ENCODE measurements at places on chromosomes 2 and 18.

GRCh38 chr2:101262142-101262541, 9.5 kb downstream of the CNOT11 start:
- no peak for DNase-seq

- DNase-seq = no peak
These were observed 23.7 kb downstream of the TBC1D8 start for GRCh38 chr2:101127319-101128056.

GRCh38 chr2:173872714-173873113, 92.5 kb downstream of the SP3 start:
- no peak for DNase-seq

DNA sequence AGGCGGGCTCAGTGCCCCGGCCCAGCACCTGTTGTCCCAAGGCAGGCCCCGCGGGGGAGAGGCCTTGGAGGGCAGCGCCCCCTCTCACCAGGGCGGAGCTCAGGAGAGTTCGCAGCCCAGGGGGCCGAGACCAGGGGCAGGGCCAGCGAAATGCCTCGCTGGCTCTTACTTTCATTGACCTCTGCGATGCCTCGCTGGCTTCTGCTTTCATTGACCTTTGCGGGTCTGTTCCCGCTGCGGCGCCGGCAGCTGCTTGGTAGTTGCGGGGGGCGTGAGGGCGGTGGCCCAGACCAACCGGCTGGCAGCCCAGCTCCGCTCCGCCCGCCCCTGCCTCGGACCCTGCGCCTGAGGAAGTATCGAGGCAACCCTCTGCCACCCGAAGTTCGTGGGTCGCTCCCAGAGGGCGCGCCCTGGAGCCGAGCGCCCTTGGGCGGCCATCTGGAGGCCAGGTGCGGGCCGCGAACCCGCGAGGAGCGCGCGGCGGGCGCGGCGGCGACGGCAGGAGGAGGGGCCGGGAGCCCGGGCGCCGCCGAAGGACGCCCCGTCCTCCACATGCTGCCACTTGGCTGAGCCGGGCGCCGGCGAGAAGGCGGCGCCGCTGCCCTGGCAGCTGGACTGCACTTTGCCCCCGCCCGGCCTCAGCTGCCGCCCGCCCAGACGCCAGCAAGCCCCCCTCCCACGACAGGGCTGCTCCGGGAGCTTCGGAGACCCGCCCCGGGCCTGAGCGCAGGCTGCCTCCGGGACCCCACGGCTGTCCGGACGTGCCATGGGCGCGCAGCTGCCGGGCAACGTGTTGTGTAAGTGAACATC, 118.0 kb upstream of the MSTN start:
- peak; percentile 89 for DNase-seq

DNA sequence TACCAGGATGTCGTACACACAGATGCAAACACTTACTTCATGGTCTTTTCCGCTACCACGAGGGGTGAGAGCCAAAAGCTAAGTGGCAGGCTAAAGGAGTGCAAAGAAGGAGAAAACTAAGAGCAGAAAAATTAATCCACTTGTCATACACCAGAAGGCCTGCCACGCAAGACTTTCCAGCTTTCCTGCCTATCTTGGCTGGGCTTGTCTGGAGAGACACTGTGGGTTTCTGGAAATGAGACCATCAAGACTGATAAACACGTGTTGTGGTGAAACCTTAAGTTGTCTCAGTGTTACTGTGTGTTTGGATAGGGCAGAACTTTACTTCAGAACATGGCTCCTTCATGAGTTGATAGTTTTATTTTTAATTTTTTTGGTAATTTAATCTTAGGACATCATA, 175.6 kb downstream of the FMNL2 start:
- DNase-seq = no peak

- DNase-seq = peak; percentile 9
These were observed 1.6 kb downstream of the LGALSL start for GRCh38 chr2:64455545-64455944.

DNA sequence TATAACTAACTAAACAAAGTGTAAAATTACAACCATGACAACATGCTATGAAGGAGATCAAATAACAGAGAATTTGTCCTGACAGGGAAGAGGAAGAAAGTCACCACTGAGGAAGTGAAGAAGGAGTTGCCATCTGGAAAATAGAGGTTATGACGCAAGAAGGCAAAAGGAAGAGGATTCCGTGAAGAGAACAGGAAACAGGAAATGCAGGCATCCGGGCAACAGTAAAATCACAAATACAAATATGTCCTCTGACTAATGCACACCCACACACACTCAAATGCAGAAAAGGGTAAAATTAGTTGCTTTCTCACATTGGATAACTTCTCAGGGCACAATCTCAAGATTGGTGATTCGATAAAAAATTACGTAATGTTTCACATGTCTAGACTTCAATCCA, 278.4 kb downstream of the TMX3 start:
- no peak for DNase-seq

DNA sequence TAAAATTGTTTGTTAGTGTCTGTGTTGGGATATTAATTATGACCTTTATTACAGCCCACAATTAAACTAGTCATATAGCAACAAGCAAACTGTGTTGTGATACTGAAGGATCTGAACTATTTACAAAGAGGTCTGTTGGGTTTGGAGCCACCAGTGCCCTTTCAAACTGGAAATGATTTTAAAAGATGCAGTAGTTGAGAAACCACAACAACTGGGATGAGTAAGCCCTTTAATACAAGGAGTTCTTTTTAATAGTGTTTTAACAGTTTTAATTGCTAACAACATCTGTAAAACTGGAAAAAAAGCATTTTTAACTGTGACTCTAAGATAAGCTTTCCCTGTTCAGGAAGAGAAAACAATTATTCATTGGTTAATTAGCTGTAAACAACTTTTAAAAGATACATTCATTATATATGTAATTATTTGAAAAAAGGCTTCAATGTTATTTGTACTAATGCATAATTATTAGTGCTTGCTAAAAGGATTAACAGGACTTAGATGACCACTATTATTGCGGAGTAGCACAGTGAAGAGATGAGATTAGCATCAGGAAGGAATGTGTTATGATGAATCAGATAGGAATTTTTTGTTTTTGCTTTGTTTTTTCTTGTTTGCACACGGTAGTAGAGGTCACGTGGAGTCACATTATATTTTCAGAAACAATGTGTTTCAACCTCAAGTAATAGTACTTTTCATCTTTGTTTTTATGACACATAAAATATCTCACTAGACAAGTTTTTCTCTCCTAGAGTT, 392.7 kb upstream of the FANCL start:
- DNase-seq = peak; percentile 64

- DNase-seq = peak; percentile 50
These were observed 550 bp downstream of the MYL12B start for GRCh38 chr18:3262234-3263131.

- DNase-seq = no peak
These were observed 91.7 kb upstream of the MCFD2 start for GRCh38 chr2:47007223-47007825.

DNA sequence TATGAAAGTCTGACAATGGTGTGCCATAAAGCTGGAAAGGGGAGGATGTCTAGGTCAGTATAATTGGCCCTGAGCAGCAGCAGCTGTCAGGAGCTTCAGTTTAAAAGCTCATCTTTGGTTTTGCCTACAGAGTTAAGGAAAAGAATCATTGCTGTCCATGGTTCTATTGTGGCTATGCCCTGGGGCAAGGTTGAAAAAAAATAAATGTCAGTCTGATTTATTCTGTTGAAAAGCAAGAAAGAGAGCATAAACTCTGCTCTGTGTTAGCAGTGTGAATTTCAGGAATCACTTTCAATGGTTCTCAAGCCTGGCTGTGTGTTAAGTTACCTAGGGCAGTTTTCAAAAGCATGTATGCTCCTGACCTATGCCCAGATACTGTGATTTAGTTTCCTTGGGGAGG, 446.7 kb downstream of the SETBP1 start:
- DNase-seq = no peak

DNA sequence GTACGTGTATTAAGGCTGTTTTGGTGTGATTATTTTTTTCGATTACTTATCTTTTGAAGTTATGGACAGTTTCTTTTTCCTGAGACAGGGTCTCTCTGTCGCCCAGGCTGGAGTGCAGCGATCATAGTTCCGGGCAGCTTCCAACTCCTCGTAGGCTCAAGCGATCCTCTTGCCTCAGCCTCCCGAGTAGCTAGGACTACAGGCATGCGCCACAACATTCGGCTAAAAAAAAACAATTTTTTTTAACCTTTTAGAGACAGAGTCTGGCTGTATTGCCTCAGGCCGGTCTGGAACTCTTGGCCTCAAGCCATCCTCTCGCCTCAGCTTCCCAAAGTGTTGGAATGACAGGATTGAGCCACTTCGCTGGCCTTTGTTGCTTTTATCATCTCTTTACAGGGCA, 945 bp downstream of the HAT1 start:
- peak; percentile 57 for DNase-seq

DNA sequence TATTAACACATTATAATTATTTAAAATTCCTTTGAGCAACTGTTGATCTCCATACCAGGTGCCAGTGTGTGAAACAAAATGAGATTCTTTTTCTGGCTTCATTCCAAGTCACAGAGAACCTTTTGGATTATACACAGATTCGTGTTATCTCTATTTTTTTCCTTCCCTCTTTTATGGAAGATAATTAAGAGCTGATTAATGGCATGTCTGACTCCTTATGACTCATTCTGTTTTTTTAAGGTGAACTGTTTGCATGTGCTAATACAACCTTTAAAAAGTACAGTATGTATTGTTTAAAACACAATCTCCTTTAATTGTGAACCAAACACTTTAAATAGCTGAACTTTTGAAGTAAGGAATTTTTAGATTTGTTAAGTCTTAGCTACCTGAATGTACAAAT, 39.3 kb downstream of the PELI1 start:
- DNase-seq = no peak

DNA sequence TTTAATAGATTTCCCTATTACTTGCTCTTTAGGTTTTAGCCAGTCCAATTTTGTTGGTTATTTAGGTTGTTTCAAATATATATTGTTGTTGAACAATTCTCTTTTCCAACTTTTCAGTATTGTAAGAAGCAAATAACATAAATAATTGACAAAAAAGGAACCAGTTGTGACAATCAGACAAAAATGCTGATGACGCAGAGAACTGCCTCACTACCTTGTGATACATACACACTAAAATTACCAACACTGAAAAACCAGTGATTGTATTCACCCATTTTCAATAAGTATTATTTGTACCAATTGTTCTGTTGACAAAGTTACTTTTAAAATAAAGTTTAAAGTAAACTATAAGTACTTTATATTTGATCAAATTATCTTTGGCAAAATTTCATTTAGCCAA, 43.1 kb upstream of the NABP1 start:
- peak; percentile 31 for DNase-seq

DNA sequence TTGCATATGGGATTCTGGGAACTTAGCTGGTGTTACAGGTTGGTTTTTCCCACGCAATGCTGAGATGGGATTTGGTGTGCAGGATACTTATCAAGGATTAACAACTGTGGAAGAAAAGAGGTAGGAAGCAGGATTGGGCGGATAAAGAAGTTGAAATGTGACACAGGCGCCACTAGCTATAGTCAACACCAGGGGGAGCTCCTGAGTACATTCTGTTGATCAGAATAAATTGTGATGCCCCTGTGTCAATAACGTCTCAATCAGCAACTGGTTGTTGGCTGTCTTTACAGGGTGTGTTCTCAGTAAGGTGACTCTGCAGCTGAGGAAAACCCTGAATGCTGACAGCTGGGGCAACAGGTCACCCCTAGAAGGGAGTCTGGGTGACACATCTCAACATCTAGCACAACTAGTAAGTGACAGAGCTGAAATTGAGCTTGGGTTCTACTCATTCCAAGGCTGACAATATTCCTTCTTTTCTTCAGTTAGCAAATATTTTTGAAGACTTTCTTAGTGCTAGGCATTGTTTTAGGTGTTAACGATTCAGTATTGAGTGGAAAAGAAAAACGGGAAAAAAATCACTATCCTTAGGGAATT, 143.0 kb downstream of the ARL6IP6 start:
- DNase-seq = peak; percentile 42

DNA sequence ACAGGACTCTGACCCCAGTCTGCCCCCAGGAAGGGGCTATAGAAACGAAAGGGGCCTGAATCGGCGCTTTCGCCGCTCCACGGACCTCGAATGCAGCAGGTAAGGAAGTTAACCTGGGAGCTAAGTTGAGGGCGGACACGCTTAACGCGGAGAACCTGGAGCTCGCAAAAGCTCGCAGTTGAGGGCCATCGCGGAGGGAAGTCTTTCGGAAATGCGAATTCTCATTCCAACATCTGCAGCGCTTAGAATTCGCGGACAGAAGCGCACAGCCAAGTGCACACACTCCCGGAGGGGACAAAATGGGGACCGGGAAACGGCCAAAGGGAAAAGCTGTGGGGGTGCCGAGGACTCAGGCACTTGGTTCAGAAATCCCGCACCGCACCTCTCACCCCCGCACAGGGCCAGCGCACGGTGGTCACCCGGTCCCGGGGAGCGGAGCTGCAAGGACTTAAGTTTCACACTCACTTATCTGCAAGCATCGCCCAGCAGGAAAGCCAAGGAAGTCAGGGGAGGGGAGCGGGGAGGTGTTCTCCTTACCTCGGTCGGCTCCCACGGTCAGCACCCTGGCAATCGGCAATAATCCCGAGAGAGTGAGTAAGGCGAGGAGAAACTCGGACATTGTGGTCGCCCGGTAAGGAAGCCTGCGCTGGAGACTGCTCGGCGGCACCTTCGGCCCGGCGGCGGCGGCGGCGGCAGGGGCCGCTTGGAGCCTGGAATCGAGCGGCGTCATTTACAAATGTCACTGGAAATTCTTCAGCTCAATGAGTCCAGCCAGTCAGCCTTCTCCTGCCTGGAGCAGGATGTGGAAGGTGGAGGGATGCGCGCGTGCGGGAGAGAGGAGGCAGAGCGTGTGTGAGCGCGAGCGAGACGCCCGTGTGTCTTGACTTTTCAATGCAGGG, 456 bp downstream of the LRP1B start:
- peak; percentile 31 for DNase-seq

DNA sequence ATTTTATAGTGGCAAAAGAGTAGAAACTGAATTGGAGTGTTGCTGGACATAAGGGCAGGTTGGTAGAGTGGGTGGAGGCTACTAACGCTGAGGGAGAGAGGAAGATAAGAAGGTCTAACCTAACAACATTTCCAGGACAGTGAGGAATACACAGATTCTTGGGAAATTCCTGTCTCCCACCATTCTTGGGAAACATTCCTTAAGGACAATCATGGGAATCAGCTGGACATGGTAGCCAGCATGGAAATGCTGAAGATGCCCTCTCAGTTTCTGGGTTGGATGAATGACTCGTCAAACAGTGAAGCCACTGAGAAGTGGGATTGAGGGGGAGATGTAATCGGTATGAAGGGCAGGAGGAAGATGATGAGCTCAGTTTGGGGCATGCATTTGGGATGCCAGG, 265.4 kb downstream of the AFF3 start:
- no peak for DNase-seq

- no peak for DNase-seq
These were observed 39.2 kb downstream of the EPAS1 start for GRCh38 chr2:46336283-46336959.

Data from ACHN (cell line).